HT1080 (cell line): ENCODE measurements at places on chromosomes 5 and 9.

- DNase-seq = no peak
Observed at GRCh38 chr5:13317654-13318053, 626.8 kb downstream of the DNAH5 start.

DNA sequence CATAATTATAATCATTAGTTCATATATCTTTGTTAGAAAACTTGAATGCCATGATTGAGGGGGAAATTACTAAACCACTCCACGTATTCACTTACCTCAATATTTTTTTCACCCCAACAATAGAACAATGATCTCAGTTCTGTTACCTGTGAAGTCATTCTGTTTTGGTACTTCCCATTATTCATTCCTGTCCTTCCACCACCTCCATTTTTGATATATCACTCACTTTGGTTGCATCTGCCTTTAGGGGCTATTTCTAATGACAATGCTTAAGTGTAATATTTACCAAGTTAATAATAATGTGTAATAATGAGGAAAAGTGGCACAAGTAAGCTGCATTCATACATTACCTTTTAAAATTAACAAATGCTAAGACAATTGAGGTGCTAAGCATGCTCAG is 218.4 kb downstream of the SPATA31D1 start:
- DNase-seq = no peak

- no peak for DNase-seq
Observed at GRCh38 chr5:174362514-174362913, 317.0 kb downstream of the NSG2 start.

- DNase-seq = no peak
Observed at GRCh38 chr5:60020457-60020856, 126.9 kb upstream of the PDE4D start.

- no peak for DNase-seq
Observed at GRCh38 chr5:91074615-91075014, 308.5 kb downstream of the ARRDC3 start.

DNA sequence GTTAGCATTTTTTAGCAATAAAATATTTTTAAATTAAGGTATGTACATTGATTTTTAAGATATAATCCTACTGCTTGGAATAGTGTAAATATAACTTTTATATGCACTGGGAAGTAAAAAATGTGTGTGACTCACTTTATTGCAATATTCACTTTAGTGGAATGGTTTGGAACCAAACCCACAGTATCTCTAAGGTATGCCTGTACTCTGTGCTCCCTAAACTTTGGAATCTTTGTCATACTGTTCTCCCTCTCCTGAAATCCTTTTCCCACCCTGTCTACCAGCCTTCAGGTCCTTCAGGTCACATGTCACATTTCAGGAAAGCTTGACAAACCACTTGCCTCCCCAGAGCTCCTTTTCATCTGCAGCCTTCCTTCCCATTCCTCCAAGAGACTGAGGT is 308.7 kb downstream of the SPOCK1 start:
- no peak for DNase-seq

- no peak for DNase-seq
Observed at GRCh38 chr9:36934478-36935065, 99.5 kb downstream of the PAX5 start.

DNA sequence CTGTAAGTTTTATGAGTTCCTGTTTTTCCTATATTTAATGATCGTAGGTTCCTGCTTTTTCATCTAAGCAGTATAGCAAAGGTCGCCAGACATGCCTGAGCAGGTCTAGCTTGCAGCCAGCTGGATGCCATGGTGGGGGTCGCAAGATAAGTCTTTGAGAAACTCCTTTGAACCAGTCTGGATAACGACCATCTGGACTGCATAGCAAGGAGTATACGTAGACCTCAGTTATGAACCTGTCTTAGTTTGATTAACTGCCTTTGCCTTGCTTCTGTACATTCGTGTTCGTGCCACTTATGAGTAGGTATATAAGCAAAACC is 8.4 kb upstream of the SPATA31E1 start:
- DNase-seq = no peak

GRCh38 chr5:120388016-120388781 is 75.9 kb upstream of the PRR16 start:
- DNase-seq = peak; percentile 95

DNA sequence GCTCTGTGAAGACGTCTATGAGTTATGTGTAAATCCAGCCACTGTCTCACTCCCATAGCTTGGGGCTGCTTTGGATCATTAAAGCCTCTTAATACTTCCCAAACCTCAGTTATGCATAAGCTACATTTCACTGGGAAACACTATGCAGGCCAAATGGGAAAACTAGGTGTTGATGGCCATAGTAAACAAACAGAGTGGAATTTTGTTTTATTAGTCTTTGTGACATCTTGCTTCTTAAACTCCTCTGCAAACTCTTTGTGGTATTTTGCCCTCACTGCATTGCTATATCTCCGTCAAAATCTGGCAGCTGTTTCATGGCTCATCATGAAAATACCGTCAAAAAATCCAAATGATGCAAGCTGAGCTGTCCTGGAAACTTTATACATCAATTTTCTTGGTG is 167.2 kb upstream of the HMHB1 start:
- DNase-seq = no peak
